ENCODE measurements at places on chromosomes 3 and 15. TPM values are rescaled to one million over a fixed set of nuclear protein-coding genes. Genes with fewer than 3 reads are reported as not detected.

The CFAP44 gene
- 0.60 TPM for total RNA-seq

The ST3GAL6 gene
- total RNA-seq = 6.1 TPM

DNA sequence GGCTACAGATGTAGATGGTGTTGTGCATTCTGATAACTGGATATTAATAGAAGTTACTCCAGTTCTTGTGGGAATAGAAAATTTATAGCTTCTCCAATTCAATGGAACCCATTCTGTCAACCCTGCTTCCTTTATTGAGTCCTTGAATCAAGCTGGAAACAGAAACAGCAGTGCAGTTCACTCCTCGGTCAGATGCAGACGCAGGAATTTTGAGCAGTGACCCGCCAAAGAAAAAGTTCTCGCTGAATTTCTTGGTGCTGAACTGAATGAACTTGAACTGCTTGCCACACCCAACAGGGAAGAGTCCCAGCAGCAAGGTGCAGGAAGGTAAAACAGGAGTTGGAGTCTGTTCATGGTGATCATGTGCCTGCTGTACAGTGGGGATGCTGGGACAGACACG is 10.3 kb downstream of the HRH1 start:
- no peaks in the 10 kb centered on the region for H3K36me3 ChIP-seq
- DNase-seq = no peak
- no peak overlapping the region for H3K27ac ChIP-seq
- no peaks in the 10 kb centered on the region for H3K4me1 ChIP-seq
- no peaks in the 10 kb centered on the region for H3K27me3 ChIP-seq
- no peak overlapping the region for H3K4me3 ChIP-seq

GRCh38 chr3:71512000-71512399 is 71.5 kb downstream of the FOXP1 start:
- H3K27me3 ChIP-seq = no peaks in the 10 kb centered on the region
- DNase-seq = no peak
- H3K36me3 ChIP-seq = no peaks in the 10 kb centered on the region
- no peak overlapping the region for H3K27ac ChIP-seq
- H3K4me1 ChIP-seq = no peaks in the 10 kb centered on the region

The HYAL1 gene
- 1.7 TPM for total RNA-seq

The FBXW12 gene
- total RNA-seq = not detected

The LIPH gene
- total RNA-seq = not detected

DNA sequence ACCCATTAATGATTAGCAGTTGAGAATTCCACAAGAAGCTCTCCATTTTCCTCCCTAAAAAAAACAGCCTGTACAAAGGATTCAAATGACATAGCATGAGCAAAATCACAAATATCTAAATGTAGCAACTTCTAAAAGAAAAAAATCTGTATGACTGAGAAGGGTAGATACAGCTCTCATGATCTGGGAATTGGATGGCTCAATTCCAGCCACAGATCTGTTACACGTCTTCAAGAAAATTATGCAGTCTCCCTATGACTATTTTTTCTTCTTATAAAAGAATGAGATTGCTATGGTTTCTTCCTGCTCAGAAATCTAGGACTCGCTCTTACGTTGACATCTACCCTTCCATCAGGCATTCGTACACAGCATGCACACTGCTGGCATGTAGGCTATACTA is 71.5 kb downstream of the PLCH1 start:
- H3K36me3 ChIP-seq = no peaks in the 10 kb centered on the region
- no peak overlapping the region for H3K27ac ChIP-seq
- DNase-seq = no peak
- H3K4me3 ChIP-seq = no peak overlapping the region

GRCh38 chr3:81763001-81763400 is 1.6 kb upstream of the GBE1 start:
- no peaks in the 10 kb centered on the region for H3K4me1 ChIP-seq
- H3K36me3 ChIP-seq = no peaks in the 10 kb centered on the region
- H3K27me3 ChIP-seq = no peaks in the 10 kb centered on the region

The SLC28A1 gene
- not detected for total RNA-seq

The CNTN4 gene
- 2.2 TPM for total RNA-seq

The CFAP100 gene
- total RNA-seq = not detected

DNA sequence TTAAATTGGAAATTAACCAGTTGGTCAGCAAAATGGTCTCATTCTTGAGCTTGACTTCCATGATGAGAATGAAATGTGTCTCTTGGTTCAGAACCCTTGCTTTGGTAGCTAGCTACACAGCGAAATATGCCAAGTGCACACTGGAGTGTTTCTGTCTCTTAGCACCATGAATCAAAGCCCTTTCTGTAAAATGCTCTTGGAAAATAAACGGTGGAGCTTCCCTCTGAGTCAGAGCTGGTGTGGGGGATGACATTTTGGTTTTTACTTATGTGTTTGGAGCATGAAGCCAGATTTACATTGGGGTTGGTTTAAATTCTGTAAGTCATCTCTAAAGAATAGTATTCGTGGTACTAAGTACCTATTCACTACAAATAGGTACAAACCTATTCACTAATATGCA is 85.1 kb upstream of the NANOGP8 start:
- H3K27ac ChIP-seq = no peak overlapping the region
- no peaks in the 10 kb centered on the region for H3K36me3 ChIP-seq
- no peaks in the 10 kb centered on the region for H3K27me3 ChIP-seq

DNA sequence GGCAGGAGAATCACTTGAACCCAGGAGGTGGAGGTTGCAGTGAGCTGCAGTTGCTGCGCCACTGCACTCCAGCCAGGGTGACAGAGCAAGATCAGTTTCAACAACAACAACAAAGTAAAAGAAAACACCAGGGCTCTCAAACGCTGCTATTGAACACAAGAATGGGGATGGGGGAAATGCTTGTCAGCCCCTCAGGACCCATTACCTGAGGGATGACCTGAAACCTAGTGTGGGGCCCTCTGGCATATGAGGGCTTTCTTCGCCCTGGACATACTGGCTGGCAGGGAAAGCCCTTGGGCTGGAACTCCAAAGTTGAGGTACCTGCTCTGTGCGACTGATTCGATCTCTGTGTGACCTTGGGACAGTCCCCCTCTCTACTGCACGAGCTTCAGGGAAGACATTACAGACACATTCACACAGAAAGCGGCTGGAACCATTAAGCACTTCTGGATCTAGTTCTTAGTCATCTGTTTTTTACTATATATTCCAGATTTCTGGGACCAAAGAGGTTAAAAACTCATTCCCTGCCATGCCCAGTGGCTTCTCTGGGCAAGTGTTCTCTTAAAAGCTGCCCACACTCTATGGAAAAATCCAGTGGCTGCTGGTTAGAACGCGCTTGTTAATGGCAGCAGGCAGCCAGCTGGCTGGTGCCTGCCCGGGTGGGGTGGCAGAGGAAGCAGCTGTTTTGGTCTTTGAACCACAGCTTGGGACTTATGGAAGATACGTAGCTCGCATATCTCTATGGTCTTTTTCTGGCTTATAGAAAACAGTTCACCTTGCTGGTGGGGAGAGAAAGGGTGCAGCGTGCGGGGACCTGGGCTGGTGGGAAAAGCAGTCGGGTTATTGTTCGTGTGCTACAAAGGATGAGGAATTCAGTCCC is 57.2 kb downstream of the ATP1B3 start:
- DNase-seq = no peak
- no peak overlapping the region for H3K4me3 ChIP-seq
- no peaks in the 10 kb centered on the region for H3K27me3 ChIP-seq
- no peaks in the 10 kb centered on the region for H3K4me1 ChIP-seq
- H3K27ac ChIP-seq = peak overlapping the region; percentile 6

DNA sequence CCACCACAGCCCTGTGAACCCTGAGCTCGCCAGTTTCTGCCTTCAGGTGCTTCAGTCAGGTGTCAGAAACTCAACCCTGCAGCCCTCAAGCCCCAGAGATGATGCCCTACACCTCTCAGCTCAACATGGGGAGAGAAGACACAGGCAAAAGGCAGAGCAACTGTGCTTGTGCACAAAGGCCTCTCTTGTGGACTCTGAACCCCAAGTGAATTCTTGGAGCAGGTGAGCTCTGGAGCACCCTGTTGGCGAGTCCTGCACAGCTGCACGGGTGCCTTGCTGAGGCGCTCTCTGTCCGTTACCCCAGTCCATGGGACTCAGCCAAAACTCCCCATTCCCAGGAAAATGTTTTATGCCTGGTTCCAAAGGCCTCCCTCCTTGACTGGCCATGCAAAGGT is 197.0 kb downstream of the KLF13 start:
- no peak overlapping the region for H3K27ac ChIP-seq
- no peak for DNase-seq
- H3K27me3 ChIP-seq = no peaks in the 10 kb centered on the region
- no peaks in the 10 kb centered on the region for H3K36me3 ChIP-seq

DNA sequence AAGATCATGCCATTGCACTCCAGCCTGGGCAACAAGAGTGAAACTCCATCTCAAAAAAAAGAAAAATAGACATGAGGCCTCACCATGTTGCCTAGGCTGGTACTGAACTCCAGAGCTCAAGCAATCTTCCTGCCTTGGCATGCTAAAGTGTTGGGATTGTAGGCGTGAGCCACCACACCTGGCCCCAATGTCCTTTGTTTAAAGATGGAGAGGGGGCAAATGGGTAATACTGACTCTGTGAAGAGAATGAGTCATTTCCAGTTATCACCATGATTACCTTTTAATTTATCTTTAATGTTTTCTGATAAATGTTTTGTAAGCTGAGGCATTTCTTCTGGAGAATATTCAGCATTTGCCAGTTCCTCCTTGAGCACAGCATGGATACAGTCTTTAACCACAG is 2.2 kb downstream of the DYNLT2B start:
- H3K27me3 ChIP-seq = no peaks in the 10 kb centered on the region
- no peak overlapping the region for H3K4me3 ChIP-seq
- no peak for DNase-seq
- no peaks in the 10 kb centered on the region for H3K36me3 ChIP-seq
- no peaks in the 10 kb centered on the region for H3K4me1 ChIP-seq

DNA sequence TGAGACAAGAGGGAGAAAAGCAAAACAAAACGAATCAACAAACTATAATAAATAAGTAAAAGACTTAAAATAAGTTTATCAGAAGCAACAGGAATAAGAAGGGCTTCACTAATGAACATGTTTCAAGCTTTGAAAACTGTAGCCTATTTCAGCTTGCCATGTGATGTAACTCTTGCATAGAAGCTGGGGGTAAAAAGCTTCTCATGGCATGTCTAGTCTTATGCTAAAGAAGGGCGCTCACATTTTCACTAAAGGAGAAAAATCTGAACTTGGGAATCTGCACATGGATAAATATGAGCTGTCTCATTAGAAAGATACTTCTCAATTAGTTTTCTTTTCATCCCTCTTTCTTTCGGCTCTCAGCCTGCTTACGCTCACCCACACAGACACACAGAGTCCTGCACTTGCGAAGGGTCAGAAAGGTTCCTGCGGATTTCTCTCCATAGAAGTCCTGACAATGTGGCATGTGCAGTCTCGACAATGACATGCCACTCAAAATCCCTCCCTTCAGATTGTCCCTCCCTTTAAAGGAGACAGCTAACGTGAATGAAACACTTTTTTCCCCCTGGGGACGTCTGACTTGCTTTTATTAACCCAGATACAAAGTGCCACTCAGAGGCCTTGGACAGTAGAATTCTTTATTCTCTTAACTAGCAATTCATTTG is 568.9 kb upstream of the NR2F2 start:
- H3K4me1 ChIP-seq = no peaks in the 10 kb centered on the region
- H3K4me3 ChIP-seq = no peak overlapping the region
- H3K36me3 ChIP-seq = no peaks in the 10 kb centered on the region
- no peak overlapping the region for H3K27ac ChIP-seq
- no peaks in the 10 kb centered on the region for H3K27me3 ChIP-seq

DNA sequence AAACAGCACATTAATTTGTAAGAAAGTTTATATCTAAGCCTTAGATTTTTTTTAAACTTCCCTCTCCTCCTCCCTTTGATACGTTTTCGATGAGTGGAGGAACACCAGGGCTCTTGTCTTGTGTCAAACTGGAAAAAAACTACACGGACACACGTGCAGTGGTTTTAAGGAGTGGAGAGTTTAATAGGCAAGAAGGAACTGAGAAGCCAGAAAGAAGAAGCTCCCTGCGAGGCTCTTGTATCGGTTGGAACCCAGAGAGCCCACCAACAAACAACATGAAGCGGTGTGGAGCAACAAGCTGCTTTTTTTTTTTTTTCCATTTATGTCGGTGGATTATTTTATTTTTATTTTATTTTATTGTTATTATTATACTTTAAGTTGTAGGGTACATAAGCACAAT is 18.6 kb downstream of the NDUFB4 start:
- no peaks in the 10 kb centered on the region for H3K4me1 ChIP-seq
- DNase-seq = no peak
- no peak overlapping the region for H3K27ac ChIP-seq
- H3K4me3 ChIP-seq = no peak overlapping the region
- no peaks in the 10 kb centered on the region for H3K36me3 ChIP-seq

GRCh38 chr15:100175406-100176114 is 166.2 kb downstream of the ADAMTS17 start:
- no peak for DNase-seq
- no peak overlapping the region for H3K4me3 ChIP-seq
- H3K36me3 ChIP-seq = no peaks in the 10 kb centered on the region
- H3K27ac ChIP-seq = no peak overlapping the region
- no peaks in the 10 kb centered on the region for H3K27me3 ChIP-seq
- H3K4me1 ChIP-seq = no peaks in the 10 kb centered on the region

- H3K36me3 ChIP-seq = no peaks in the 10 kb centered on the region
- no peak overlapping the region for H3K4me3 ChIP-seq
- H3K27ac ChIP-seq = no peak overlapping the region
- H3K27me3 ChIP-seq = no peaks in the 10 kb centered on the region
These were observed 8.4 kb upstream of the KLHL24 start for GRCh38 chr3:183626877-183627594.

DNA sequence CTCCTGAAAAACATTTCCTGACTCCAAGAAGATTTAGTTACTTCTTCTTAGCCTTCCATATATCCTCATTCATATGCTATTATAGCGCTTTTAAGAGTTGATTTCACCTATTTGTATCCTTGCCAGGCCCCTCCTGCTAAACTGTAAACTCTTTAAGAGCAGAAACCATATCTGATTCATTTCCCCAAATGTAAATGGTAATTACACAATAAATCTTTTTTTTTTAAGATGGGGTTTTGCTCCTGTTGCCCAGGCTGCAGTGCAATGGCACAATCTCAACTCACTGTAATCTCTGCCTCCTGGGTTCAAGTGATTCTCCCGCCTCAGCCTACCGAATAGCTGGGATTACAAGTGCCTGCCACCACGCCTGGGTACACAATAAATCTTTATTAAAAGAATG is 4.5 kb downstream of the DLEC1 start:
- no peak overlapping the region for H3K27ac ChIP-seq
- no peak for DNase-seq
- H3K36me3 ChIP-seq = no peaks in the 10 kb centered on the region
- H3K27me3 ChIP-seq = peaks cover 16% of the 10 kb centered on the region
- no peak overlapping the region for H3K4me3 ChIP-seq

The IQCF6 gene
- total RNA-seq = not detected

DNA sequence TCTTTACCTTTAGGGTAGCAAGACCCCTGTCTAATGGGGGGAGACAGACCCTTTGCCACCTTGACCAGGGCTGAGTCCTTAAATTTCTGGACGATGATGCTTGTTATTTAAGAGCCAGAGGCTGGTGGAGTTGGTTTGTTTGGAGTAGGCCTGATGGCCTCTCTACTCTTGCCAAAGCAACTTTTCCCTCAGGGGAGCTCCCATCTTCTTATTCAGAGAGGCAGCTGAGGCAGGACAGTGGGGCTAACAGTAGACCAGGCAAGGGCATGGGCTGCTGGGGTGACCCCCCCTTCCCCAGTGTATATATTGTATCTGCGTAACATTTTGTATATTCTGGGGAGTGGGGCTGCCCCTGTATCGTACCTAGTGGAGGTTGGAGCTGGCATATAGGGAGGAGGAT is 10.3 kb downstream of the RPS17 start:
- no peaks in the 10 kb centered on the region for H3K4me1 ChIP-seq
- H3K36me3 ChIP-seq = peaks cover 11% of the 10 kb centered on the region
- no peak overlapping the region for H3K27ac ChIP-seq
- no peak for DNase-seq
- H3K4me3 ChIP-seq = no peak overlapping the region
